Melanocyte of skin (primary cell): ENCODE measurements at places on chromosomes 2 and 18. TPM values are rescaled to one million over a fixed set of nuclear protein-coding genes. Genes with fewer than 3 reads are reported as not detected.

Gene FOXI3
- total RNA-seq, result not detected in 2 replicates

Gene SERPINB4
- total RNA-seq, result not detected in 2 replicates

Gene SPP2
- not detected in 2 replicates for total RNA-seq

Gene SUMO1
- total RNA-seq, result 73.0 and 117 TPM in 2 replicates

Gene MOB4
- total RNA-seq, result 38.3 and 44.6 TPM in 2 replicates

Gene RNF152
- under 0.01 and 3.6 TPM in 2 replicates for total RNA-seq

Gene TUBA3E
- not detected in 2 replicates for total RNA-seq

Gene RNF149
- 49.0 and 53.4 TPM in 2 replicates for total RNA-seq

Gene RESP18
- not detected in 2 replicates for total RNA-seq

Gene MXD1
- total RNA-seq, result 4.8 and 5.8 TPM in 2 replicates

Gene CCL20
- 1.0 TPM in 1 of 2 replicates, not detected in the other for total RNA-seq

Gene NTSR2
- total RNA-seq, result 0.34 TPM in 1 of 2 replicates, not detected in the other

Gene MOGAT1
- total RNA-seq, result not detected in 2 replicates

Gene NLRC4
- total RNA-seq, result not detected in 2 replicates

Gene SETBP1
- 2.4 and 4.4 TPM in 2 replicates for total RNA-seq

Gene PSMA8
- total RNA-seq, result under 0.01 TPM in 1 of 2 replicates, not detected in the other

Gene ABCB11
- total RNA-seq, result not detected in 2 replicates

Gene BMP10
- not detected in 2 replicates for total RNA-seq

Gene IL36B
- total RNA-seq, result not detected in 2 replicates

Gene RTKN
- total RNA-seq, result 40.3 and 53.4 TPM in 2 replicates

Gene BCL11A
- 0.62 and 0.67 TPM in 2 replicates for total RNA-seq

Gene RAX
- total RNA-seq, result not detected in 2 replicates

Gene CD8B
- not detected in 2 replicates for total RNA-seq

Gene DNER
- 0.36 and 20.3 TPM in 2 replicates for total RNA-seq

Gene ATP8B1
- total RNA-seq, result 1.9 and 2.0 TPM in 2 replicates

Gene RIF1
- 32.0 and 56.0 TPM in 2 replicates for total RNA-seq

Gene TUBB8B
- total RNA-seq, result 0.67 TPM in 1 of 2 replicates, not detected in the other

Gene TRAK2
- 82.9 and 94.2 TPM in 2 replicates for total RNA-seq

Gene TRABD2A
- total RNA-seq, result 1.7 and 2.8 TPM in 2 replicates

Gene ZNF142
- 12.4 and 15.5 TPM in 2 replicates for total RNA-seq

Gene ITGB6
- total RNA-seq, result under 0.01 and 0.15 TPM in 2 replicates

Gene ZAP70
- under 0.01 and 0.15 TPM in 2 replicates for total RNA-seq

Gene ALLC
- not detected in 2 replicates for total RNA-seq

Gene ZNF638
- 82.9 and 120 TPM in 2 replicates for total RNA-seq

Gene IL37
- not detected in 2 replicates for total RNA-seq

Gene ANKRD36C
- total RNA-seq, result 28.3 and 49.4 TPM in 2 replicates

Gene PLEK
- not detected in 2 replicates for total RNA-seq

Gene CNGA3
- total RNA-seq, result not detected in 2 replicates

Gene PTPRN
- total RNA-seq, result 0.33 and 1.9 TPM in 2 replicates

Gene MAPRE2
- 16.5 and 29.4 TPM in 2 replicates for total RNA-seq

Gene NT5C1B
- not detected in 2 replicates for total RNA-seq

Gene TMEM247
- total RNA-seq, result not detected in 2 replicates

Gene AKAIN1
- total RNA-seq, result not detected in 2 replicates

Gene LRRTM4
- total RNA-seq, result not detected in 2 replicates

Gene HOXD4
- total RNA-seq, result 1.7 and 2.6 TPM in 2 replicates

Gene DSG1
- not detected in 2 replicates for total RNA-seq

Gene VWC2L
- not detected in 2 replicates for total RNA-seq

Gene SPDYA
- 0.33 and 0.62 TPM in 2 replicates for total RNA-seq
